ENCODE measurements at places on chromosomes 1 and 21.

GRCh38 chr1:79198832-79199231 is 192.3 kb upstream of the ADGRL4 start:
- no peak for DNase-seq

- no peak for DNase-seq
Measured at GRCh38 chr1:150150133-150151021, 661 bp downstream of the PLEKHO1 start.

GRCh38 chr21:34524646-34525601 is 12.9 kb upstream of the KCNE1 start:
- DNase-seq, result no peak

- DNase-seq, result no peak
Measured at GRCh38 chr1:55195521-55196233, 19.5 kb downstream of the USP24 start.

Measured in SHP77 treated with DMSO at 0.1 percent for 48 hours (cell line).